Activated T-cell treated with anti-CD3 and anti-CD28 coated beads, Interleukin-2, amount 50 U/mL, for 72 hours (primary cell): ENCODE measurements at places on chromosomes 2 and 18.

DNA sequence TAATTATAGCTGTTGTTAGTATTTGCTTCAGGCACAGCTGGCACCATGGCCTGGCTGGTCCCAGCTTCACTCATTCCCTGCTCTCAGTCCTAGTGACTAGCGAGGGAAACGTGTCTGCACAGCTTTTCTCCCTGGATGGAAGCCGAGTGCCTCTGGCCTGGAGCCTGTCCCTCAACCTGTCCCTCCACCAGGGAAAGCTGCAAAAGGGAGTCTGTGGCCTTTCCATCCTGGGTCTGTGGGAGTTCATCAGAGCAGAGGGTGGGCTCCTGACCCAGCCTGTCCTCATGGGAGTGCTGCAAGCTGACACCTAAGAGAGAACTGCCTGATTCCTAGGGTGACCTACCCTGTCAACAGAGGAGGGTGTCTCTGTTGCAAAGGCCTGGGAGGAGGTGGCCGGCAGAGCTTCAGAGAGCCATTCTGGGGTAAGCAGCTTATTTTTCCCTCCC lies 118.3 kb downstream of the CAPN13 start:
- DNase-seq = no peak

DNA sequence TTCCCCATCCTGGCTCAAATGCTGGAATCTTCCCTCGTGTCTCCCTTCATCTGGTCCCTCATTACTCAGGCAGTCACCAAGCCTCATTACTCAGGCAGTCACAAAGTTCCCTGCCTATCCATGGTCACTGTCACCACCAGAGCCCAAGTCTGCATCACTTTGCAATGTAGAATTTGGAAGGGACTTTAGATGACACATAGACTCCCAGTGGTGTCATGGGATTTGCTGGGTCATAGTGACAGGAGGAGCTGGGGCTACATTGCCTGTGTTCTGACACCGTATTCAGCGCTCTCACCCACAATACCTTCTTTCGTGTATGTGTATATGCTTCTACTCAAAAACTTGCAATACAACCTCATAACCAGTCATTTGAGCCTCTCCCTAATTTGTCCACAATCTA lies 2.1 kb upstream of the EMILIN1 start:
- DNase-seq = no peak

DNA sequence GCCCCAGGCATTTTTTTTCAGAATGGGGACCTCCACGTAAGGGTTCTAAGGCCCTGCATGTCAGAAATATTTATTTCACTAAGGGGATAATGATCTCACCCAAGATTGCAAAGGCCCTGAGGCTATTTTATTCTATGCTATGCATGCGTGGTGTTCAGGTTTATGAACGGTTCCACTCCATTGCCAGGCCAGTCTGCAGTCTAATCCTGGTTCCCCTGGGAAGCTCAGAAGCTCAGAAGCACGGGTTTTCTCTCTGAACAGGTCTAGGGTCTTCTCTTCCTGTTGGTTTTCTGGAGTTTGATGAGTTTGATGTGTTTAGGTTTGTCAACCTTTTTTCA lies 256.4 kb upstream of the PXDN start:
- DNase-seq = no peak

GRCh38 chr18:13218368-13218991 lies at the start of gene LDLRAD4:
LDLRAD4 (plus strand) TSS chr18:13218760.
- DNase-seq = peak; percentile 45

- no peak for DNase-seq
These were observed 27.6 kb downstream of the MRPL33 start for GRCh38 chr2:27798948-27799645.

DNA sequence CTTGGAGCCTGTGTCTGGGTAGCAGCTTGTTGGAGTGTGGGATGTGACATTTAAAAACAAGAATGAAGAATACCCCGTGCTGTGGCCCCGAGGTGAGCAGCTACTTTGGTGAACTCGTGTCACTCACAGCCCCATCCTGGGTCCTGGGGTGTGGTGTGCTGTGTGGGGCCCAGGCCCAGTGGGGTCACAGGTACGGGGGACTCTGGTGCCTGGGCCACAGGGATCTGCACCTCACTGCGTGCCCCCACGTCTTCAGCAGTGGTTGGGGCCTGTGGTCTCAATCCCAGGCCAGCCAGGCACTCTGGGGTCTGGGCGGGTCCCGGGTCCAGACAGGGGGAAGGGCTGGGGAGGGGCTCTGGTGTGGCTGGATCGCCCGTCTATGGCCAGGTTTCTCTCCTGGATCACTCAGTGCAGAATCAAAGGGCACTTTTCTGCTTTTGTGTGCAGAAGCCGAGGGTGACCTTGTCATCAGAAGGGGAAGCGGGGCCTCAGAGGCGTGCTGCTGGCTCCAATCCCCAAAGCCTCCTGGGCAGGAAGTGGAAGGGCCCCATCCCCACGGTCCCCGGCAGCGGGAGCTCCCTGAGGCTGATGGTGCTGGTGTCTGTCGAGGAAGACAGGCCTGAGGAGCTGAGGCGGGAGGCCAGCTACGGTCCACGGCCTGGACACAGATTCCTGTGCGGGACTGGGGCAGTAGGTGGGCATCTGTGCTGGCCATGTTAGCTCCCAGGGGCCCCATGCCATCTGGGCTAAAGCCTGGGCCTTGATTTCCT lies 1.4 kb downstream of the GPR35 start:
- DNase-seq = peak; percentile 53

- DNase-seq = no peak
These were observed 34.9 kb upstream of the GPC1 start for GRCh38 chr2:240400371-240401161.

- no peak for DNase-seq
These were observed 372.2 kb downstream of the NYAP2 start for GRCh38 chr2:225771701-225772100.

- DNase-seq = no peak
These were observed 47.4 kb upstream of the ANKRD62 start for GRCh38 chr18:12046046-12046750.
